ENCODE measurements at places on chromosomes 7 and 10. TPM values are rescaled to one million over a fixed set of nuclear protein-coding genes. Genes with fewer than 3 reads are reported as not detected.

UNC5B gene
- not detected for total RNA-seq

DNA sequence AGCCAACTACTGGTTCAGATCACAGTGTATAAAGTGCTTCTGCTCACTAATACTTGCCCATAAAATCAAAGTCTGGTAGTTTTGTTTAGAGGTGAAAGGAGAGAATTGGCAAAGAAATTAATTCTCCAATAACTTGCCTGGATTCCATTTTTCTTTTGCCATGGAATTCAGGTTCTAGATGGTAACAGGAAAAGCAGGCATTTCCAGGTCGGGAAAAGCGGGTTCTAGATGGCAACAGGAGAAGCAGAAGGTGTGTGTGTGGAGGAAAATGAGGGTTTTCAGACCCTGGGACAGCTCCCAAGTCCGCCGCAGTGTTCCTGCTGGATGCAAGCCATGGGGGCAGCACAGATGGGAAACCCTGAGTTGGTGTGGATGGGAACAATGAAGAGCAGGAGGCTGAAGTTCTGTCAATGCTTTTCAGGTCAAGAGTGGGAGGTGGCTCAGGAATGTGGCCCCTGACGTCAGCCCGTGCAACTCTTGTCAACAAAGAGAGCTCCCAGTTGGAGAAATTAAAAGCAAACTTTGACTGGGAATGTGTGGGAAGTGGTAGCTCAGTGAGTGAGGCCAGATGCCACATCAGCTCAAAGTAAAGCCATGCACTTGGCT, 696.7 kb downstream of the LRMDA start:
- H3K4me3 ChIP-seq: no peak overlapping the region
- H3K4me1 ChIP-seq: no peaks in the 10 kb centered on the region
- H3K27ac ChIP-seq: no peak overlapping the region
- no peaks in the 10 kb centered on the region for H3K27me3 ChIP-seq

DNA sequence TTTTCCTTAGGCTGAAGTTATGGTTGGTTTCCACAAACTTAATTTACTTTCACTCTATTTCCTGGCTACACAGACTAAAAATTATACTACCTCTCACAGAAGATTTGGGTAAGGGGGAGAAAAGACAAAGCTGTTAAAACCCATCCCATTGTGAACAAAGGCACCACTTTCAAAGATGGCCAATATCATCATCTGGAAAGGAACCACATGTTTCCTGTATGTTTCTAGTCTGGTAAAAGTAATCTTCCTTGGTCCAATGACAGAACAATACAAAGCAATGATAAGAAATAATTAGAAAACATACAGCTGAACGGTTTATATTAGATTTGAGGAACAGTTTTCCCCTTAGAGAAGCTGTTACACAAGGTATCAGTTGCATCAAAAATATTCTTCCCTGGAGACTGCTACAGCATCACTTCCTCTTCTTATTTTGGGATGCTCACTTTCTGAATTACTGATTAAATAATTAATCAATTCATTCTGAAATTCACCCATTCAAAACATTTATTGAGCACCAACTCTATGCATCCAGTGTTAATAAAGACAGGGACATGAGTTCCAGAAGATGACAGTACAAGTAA, 8.5 kb upstream of the SFR1 start:
- DNase-seq: no peak
- H3K27me3 ChIP-seq: peaks cover 2% of the 10 kb centered on the region

DNA sequence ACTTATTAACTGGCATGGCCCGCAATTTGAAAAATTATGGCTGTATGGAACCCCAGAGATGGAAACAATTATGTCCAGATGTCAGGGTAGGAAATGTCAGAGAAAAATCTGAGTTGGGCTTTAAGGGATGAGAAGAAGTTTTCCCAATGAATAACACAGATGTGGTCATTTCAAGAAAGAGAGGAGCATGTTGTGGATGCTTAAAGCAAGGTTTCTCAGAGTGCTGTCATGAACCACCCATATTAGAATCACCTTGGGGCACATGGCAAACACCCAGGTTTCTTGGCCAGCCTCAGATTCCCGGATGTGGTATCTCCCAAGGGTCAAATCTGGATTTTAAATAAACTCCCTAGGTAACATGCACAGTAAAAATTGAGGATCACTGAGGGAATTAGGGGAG, 43.6 kb downstream of the LAMB4 start:
- no peak for DNase-seq
- H3K36me3 ChIP-seq: no peaks in the 10 kb centered on the region
- no peaks in the 10 kb centered on the region for H3K4me1 ChIP-seq
- H3K27me3 ChIP-seq: no peaks in the 10 kb centered on the region
- H3K4me3 ChIP-seq: no peak overlapping the region

Data from Karpas-422 (cell line).